ENCODE measurements at places on chromosomes 4 and X.

GRCh38 chr4:100913685-100914084 lies 395.9 kb upstream of the EMCN start:
- DNase-seq, result peak; percentile 0

GRCh38 chr4:18052158-18052557 lies 30.6 kb upstream of the LCORL start:
- no peak for DNase-seq

DNA sequence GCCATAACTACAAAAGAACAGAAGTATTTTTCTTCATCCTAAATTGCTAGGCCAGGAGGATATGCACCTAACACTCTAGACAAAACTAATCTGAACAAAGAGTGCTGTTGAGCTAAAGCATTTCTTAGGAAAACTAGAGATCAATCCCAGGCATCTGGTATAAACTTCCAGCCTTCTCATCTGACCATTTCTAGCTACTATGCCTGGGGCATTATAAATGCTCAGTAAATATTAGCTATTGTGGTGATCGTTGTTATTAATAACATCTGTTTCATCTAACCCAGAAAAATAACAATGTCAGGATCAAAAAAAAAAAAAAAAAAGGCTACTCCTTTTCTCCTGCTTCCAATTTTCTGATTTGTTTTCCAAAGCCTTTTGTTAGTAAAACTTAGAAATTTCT lies 7.7 kb upstream of the SLC10A6 start:
- DNase-seq, result no peak

- no peak for DNase-seq
These were observed 930.9 kb downstream of the ADGRL3 start for GRCh38 chr4:62131049-62131448.

DNA sequence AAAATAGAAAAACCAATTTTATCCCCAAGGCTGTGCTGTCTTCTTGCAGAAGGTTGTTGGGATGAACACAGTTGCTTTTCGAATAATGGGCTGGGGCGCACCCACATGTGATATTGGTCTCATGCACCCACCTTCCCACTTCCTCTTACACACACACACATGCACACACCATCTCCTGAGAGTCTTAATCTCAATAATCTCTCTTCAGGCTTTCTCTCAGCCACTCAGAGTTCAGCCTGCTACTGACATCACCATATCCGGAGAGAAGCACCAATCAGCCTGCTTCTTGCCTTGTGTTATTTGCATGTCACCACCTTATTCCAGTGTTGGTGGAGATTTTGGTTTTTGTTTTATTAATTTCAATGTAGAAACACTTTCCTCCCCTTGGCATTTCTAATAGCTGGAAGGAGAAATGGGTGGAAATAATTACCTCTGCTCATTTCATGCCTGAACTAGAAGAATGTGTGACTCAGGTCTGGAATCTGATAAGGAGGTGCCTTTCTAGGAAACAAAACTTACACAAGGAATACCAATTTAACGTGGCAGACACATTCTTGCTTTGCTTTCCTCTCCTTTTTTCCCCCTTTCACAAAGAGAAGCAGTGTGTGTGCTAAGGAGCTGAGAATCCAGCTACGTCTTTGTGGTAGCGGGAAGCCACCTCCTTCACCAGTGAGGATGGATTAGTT lies 400.2 kb downstream of the MID1IP1 start:
- DNase-seq, result no peak

DNA sequence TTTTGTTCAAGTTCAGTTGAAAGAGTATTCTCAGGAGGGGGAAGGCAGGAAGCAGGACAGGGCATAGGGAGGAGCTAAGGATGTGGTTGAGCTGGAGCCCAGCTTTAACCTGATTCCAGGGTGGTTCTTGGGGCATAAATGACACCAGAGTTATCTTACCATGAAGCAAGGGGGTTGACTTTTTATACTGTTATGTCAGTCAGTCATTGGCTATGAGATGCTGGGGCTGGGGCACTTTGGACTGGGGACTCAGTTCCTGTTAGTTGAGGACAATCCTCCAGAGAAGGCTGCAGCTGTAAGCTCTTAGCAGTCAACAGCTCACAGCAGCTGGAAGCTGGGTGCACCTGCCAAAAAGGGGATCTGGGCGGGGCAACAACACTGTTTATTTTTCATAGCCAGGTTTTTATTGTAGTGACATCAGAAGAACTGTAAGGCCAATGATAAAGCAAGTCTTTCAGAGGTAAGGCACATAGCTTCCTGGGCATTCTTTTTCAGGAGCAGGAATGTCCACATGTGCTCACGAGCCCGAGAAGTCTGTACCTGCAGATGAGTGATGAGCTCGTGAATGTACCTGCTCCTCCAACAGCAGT lies 78.5 kb downstream of the MID1IP1 start:
- DNase-seq, result peak; percentile 38

GRCh38 chr4:90641861-90642599 lies 514.8 kb downstream of the CCSER1 start:
- no peak for DNase-seq

GRCh38 chrX:26026179-26026578 lies 112.0 kb upstream of the MAGEB18 start:
- DNase-seq, result no peak

GRCh38 chr4:2217726-2218125 lies 24.2 kb downstream of the HAUS3 start:
- no peak for DNase-seq

DNA sequence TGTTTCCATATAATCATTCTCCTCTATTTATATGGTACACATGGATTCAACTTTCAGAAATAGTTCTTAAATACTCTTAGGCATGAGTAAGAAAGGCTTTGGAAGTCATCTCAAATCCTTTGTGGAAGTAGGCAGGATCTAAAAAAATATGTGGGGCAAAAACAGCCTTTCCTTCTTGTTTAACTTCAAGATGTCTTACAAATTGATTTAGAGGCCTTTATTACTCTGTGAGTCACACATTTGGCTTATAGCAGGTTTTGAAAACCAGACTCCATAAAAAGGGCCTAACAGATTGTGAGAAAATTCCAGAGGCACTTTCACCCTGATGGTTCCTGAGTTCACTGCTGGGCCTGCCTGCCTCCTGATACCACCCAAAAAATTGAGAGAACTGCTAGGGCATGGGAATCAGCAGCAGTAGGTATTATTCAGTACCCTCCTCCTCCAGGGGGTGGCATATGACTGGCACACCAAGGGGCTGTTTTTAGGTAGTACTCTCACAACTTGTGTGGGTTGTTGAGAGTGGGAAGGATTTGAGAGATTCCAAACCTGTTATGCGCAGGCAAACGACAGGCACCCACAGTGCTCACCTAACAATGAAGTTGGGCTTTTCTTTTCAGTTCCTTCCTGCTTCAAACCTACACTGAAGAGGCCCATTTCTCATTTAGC lies 162.7 kb upstream of the MBNL3 start:
- DNase-seq, result peak; percentile 0

DNA sequence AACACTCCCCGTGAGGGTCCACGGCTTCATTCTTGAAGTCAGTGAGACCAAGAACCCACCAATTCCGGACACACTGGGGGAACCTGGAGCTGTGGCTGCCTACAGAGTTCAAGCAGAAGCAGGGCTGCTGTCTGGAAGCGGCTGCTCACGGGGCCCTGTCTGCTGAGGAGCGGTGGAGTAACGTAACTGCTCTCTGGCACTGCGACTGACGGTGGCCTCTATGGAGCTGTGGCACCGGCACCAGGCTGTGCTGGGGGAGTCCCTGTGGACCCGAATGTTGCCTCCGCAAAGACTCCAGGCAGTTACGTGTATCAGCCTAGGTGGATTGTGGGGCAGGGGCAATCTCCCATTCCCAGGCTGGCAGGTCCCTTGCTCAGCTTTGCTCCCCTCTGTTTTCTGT lies 703.3 kb upstream of the FRG1 start:
- no peak for DNase-seq

- DNase-seq, result no peak
These were observed 42.0 kb downstream of the NPFFR2 start for GRCh38 chr4:72073816-72074215.

GRCh38 chr4:17112292-17112659 lies 213.8 kb upstream of the LDB2 start:
- DNase-seq, result peak; percentile 21

DNA sequence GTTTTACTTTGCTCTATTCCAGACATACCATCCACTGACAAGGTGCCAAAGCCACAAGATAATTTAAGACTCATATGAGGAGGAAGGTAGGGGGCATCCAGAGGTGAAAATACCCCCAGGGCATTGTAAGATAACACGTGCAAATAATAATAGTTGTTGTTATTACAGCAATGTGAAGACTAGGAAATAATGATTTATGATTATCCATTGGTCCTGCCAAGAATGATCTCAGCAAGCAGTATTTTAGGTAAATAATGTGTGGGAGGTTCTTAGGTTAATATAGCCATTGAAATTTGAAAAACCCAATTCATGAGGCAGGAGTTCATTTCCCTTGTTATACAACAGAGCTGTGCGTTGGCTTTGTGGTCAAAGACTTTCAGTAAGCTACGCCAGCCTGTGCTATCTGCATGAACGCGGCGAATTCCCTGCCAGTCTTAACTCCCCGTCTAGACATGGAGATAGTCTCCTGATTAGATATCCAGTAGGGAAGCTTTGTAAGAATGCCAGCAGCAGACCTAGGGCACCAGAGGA lies 47.2 kb upstream of the MXRA5 start:
- no peak for DNase-seq

- DNase-seq, result no peak
These were observed 27.5 kb downstream of the SULT1E1 start for GRCh38 chr4:69832326-69833030.

DNA sequence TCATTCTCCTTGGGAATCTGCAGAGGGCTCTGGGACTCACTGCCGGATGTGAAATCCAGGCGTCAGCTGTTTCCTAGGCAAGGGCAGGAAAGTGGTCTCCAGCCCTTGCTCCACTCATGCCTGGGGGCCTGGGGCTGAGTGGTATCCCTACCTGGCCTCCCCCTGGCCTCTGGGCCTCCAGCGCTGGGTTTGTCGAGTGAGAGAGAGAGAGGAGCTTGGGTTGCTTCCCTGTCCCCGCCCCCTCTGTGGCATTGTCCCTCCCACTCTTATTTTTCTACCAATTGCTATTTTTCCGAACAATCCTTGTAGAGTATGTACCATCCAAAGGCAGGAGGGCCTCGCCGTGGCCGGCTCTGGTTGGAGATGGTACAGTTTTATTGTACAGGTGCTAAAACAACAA lies 53.1 kb downstream of the ELF4 start:
- no peak for DNase-seq

DNA sequence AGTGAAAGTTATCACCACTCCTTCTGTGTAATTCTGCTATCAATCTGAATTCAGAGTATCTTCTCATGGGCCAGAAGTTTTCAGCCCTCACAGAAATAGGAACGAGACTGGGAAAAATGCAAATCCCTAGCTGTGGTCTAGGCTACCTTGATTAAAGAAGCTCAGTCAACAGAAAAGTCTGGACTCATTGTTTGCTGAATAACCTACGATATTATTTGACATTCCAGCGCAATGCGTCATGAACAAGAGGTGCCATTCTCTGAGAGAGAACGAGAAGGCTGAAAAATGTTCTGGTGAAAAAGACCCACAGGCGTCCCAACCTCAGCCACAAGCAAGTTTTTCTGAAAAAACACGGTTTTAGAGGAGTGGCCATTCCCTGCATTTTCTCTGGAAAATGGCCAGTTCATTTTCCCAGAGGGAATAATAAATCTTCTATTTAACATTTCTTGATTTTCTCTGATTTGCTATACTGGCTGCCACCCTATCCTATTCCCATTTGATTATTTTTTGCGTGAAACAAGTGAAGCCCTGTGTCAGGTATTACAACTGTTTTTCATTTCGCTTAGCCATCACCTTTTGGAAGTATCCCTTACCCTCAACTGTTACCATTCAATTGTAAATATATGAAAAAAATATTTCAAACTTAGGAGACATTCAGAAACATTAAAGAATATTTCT lies 1117.6 kb upstream of the PRKX start:
- no peak for DNase-seq

DNA sequence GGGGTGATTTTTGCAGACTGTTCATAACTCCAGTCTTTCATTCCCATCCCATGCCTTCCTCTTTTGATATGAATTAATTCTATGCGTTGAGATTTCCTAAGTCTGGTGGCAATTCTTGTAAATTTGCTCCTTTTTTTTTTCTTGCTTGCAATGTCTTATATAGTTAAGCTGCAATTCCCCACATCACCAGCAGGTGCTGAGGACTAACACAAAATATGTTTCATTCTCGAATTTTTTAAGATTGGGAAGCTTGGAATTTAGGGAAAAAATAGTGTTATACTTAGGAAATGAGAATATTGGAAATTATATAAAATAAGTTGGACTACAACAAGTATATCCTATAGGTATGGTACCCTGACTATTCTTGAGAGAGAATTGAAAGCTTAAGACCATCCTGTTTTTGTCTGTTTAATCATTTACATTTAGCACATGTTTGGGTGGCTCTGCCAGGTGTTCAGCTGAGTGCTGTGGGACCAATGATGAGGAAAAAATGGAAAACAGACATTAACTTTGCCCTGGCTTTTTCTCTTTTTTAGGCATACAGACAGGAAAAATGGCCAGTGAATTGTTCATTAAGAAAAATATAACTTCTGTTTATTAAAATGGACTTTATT lies 30.2 kb downstream of the AFF2 start:
- DNase-seq, result peak; percentile 0

DNA sequence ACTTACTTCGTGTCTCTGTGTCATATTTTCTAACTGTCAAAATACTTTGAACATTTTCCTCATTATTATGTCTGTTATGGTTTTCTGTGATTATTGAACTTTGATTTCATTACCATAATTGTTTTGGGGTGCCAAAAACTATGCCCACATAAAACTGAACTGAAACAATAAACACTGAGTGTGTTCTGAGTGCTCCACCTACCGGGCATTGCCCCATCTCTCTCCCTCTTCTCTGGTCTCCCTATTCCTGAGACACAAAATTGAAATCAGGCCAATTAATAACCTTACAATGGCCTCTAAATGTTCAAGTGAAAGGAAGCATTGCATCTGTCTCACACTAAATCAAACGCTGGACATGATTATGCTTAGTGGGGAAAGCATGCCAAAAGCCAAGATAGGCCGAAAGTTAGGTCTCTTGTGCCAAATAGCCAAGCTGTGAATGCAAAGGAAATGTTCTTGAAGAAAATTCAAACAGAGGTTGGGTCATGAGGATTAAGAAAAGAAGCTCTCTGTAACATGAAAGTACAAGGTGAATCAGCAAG lies 972.3 kb downstream of the PCDH7 start:
- DNase-seq, result no peak

- DNase-seq, result no peak
These were observed 442.6 kb upstream of the GALNT7 start for GRCh38 chr4:172726001-172726423.
